ENCODE measurements at places on chromosomes 11 and 22. TPM values are rescaled to one million over a fixed set of nuclear protein-coding genes. Genes with fewer than 3 reads are reported as not detected.

Gene DGCR2
- 56.8 TPM for total RNA-seq

Gene OR51I1
- not detected for total RNA-seq

Gene CASP5
- not detected for total RNA-seq

Gene C11orf87
- total RNA-seq: 0.23 TPM

Gene RFPL2
- 0.48 TPM for total RNA-seq

Gene GNAZ
- 11.4 TPM for total RNA-seq

Gene IFITM10
- 0.80 TPM for total RNA-seq

Gene HTR3B
- total RNA-seq: not detected

Gene DENND6B
- total RNA-seq: 2.7 TPM

Gene TCN1
- not detected for total RNA-seq

Gene NKAPD1
- total RNA-seq: 17.1 TPM

Gene EIF1AD
- 29.7 TPM for total RNA-seq

Gene PPARA
- 9.3 TPM for total RNA-seq
